ENCODE measurements at places on chromosomes 2 and 18. TPM values are rescaled to one million over a fixed set of nuclear protein-coding genes. Genes with fewer than 3 reads are reported as not detected.
A peak's percentile ranks its signal among the peaks of the same experiment; 100 is the strongest.

- DNase-seq: peak; percentile 36
Measured at GRCh38 chr18:13447621-13448334, 229.2 kb downstream of the LDLRAD4 start.

- DNase-seq: no peak
Measured at GRCh38 chr2:54772110-54772509, 48.6 kb downstream of the EML6 start.

- no peak for DNase-seq
Measured at GRCh38 chr2:239027391-239028252, 179.7 kb downstream of the TWIST2 start.

The GCKR gene
- polyA plus RNA-seq: 0.14 TPM

DNA sequence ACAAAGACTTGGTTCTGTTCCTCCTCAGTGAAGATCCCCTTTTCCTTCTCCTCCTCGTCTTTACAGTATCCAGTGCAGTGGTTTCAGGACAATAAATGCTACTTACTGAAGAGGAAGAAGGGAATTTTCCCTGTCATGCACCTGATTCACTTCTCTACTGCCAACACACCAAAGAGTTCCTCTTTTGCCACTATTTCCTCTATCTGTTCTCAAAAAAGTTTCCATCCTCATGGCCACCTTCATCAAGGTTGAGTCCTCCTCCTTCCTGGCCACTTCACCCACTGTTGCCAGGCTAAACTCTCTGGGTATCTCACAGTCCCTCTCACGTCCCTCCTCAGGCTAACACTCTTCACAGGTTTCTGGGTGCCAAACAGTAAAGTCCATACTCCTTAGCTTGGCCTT lies 41.7 kb downstream of the PLEKHM3 start:
- DNase-seq: no peak
